Sigmoid colon (tissue), 7 donors: ENCODE measurements at places on chromosomes 2 and 18. TPM values are rescaled to one million over a fixed set of nuclear protein-coding genes. Genes with fewer than 3 reads are reported as not detected.

PDE1A gene
- polyA plus RNA-seq, result 0.69 TPM

ASNSD1 gene
- polyA plus RNA-seq, result 27.3 TPM

NOP58 gene
- 55.6 TPM for polyA plus RNA-seq

BOLL gene
- polyA plus RNA-seq, result not detected

COLEC12 gene
- polyA plus RNA-seq, result 4.2 TPM

DHX57 gene
- 7.9 TPM for polyA plus RNA-seq

SCYGR4 gene
- not detected for polyA plus RNA-seq

LYG2 gene
- polyA plus RNA-seq, result not detected

DNA sequence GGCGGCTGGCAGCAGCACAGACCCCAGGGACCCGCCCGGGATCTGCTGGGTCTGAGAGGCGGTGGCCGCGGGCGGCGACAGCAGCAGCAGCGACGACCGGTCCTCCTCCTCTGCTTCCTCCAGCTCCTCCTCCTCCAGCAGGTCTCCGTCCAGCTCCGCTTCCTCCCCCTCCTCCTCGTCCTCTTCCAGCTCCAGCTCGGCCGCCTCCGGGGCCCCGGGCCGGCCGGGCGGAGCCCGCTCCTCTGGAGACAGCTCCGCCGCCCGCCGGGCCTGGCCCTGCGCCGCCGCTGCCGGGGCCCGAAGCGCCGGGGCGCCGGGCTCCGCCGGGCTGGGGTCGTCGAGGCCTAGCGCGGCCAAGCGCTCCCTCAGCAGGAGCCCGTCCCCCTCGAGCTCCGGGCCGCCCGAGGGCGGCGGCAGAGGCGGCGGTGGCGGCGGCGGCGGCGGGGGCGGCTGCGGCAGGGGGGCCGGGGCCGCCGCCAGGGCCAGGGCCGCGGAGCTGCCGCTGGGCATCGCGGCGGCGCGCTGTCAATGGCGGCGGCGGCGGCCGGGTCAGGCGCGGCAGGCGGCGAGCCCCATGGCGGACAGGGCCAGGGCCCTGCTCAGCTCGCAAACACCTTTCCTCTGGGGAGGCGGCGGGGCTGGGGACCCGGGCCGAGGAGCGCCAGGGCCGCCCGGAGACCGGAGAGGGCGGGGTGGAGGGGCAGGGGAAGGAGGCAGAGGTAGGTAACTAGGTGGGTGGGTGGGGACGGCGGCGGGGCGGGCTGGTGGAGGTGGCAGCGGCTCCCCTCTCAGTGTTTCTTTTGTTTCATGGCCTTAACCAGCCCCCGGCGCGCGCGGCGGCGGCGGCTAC is 445 bp downstream of the MEX3C start:
- H3K4me3 ChIP-seq, result peak overlapping the region; percentile 71
- H3K27ac ChIP-seq, result peak overlapping the region; percentile 99
- no peaks in the 10 kb centered on the region for H3K27me3 ChIP-seq
- H3K4me1 ChIP-seq, result peaks cover 41% of the 10 kb centered on the region
- no peaks in the 10 kb centered on the region for H3K36me3 ChIP-seq
- DNase-seq, result peak; percentile 82

DNA sequence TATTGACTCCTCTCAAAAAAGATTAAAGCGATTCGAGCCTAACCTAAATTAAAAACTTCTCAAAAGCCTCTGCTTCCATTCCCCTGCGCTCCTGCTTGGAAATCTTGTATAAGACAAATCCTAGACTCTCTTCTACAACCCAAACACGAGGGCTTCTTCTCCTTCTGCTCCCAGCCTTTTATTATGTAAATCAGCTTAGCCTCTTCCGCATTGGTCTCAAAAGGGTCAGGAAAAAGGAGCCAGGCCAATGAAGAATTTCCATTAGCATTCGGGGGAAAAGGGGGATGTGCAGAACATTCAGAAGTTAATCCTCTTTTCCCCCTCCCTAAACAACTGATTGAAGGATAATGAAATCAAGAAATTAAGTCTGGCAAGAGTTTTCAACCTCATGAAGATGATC is 107.9 kb downstream of the FAM124B start:
- no peaks in the 10 kb centered on the region for H3K36me3 ChIP-seq
- H3K4me3 ChIP-seq, result no peak overlapping the region

DNA sequence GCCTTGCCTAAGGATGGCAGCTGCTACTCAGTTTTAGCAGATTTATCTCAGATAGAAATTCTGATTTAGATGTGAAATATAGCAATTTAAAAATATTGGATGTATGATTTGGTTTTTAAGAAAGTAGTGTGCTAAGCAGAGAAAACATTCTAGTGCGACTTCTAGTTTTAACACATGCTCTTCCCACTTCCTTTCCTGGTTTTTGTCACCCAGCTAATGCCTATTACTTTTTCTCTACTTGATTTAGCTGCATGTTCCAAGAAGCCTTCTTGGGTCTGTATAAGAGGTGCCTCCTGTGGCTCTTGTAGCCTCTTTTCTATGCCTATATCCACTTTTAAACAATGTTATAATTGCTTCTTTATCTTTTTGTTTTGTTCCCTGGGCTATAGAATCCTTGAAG is 53.0 kb downstream of the GPD2 start:
- H3K36me3 ChIP-seq, result no peaks in the 10 kb centered on the region
- H3K27me3 ChIP-seq, result no peaks in the 10 kb centered on the region
- no peak overlapping the region for H3K4me3 ChIP-seq
- no peak overlapping the region for H3K27ac ChIP-seq

DNA sequence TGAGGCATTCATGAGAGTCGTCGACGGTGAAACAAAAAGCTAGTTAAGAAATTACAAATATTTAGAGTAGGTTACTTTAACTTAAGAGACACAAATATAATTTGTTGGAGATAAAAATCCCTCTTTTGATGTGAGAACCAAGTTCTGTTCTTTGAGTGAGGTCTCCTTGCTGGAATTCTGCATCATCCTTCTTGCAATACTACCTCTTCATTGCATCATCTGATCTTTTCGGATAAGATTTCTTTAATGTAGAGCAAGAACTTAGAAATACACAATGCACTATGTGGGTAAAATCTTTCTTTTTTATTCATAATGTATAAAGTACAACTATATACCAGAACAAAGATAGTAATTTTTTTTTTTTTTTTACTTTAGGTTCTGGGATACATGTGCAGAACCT is 118.4 kb downstream of the ARL4C start:
- no peak overlapping the region for H3K27ac ChIP-seq
- no peak for DNase-seq
- H3K4me1 ChIP-seq, result no peaks in the 10 kb centered on the region

- peaks cover 8% of the 10 kb centered on the region for H3K4me1 ChIP-seq
- DNase-seq, result no peak
- H3K27ac ChIP-seq, result no peak overlapping the region
- no peak overlapping the region for H3K4me3 ChIP-seq
- no peaks in the 10 kb centered on the region for H3K27me3 ChIP-seq
These were observed 16.0 kb downstream of the FAM178B start for GRCh38 chr2:96970248-96970875.

- DNase-seq, result no peak
- H3K4me3 ChIP-seq, result no peak overlapping the region
- no peak overlapping the region for H3K27ac ChIP-seq
- H3K4me1 ChIP-seq, result no peaks in the 10 kb centered on the region
These were observed 308.4 kb upstream of the GCFC2 start for GRCh38 chr2:76019128-76019527.

GRCh38 chr2:138298900-138299299 is 202.7 kb upstream of the SPOPL start:
- no peaks in the 10 kb centered on the region for H3K4me1 ChIP-seq
- no peak overlapping the region for H3K27ac ChIP-seq
- H3K4me3 ChIP-seq, result no peak overlapping the region
- H3K36me3 ChIP-seq, result no peaks in the 10 kb centered on the region

GRCh38 chr18:48031641-48032040 is 101.2 kb upstream of the SMAD2 start:
- H3K27me3 ChIP-seq, result no peaks in the 10 kb centered on the region
- no peaks in the 10 kb centered on the region for H3K4me1 ChIP-seq
- H3K36me3 ChIP-seq, result no peaks in the 10 kb centered on the region

DNA sequence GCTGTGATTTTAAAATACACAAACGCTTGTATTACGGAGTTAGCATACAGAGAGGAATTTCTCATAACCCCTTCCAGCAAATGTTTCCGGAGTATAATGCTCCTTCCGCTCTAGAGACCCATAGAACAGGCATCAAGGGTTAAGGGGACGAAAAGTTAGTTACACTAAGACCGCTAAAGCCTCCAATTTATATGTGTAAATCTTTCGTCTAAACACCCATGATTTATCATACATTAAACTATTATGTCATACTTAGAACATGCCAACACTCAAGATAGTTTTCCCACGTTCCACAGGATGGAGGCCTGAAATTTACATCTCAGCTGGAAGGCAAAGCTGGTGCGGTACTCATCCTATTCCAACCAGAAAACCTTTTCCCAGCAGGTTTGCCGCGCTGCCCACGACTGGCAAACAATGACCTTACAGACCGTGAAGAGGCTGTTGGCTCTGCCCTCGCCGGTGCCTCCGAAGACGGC is 650 bp downstream of the ORMDL1 start:
- DNase-seq, result no peak
- H3K27ac ChIP-seq, result peak overlapping the region; percentile 98
- peaks cover 34% of the 10 kb centered on the region for H3K36me3 ChIP-seq
- no peaks in the 10 kb centered on the region for H3K4me1 ChIP-seq

DNA sequence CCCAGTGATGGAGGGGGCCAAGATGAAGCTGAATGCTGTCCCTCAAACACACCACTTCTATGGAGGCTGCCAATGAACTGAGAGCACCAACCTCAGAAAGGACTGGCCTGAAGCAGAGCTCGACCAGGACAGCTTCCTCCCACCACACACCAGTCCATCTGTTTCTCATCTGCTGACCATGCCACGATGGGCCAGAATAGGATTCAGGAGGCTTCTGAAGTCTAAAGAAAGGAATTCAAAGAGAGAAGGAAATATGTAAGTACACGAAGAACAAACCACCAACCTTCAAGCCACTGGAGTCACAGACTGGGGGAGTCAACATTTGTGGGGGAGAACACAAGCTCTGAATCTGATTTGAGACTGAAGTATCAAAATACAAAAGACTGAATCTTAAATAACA is 157.6 kb upstream of the CCDC68 start:
- no peak overlapping the region for H3K4me3 ChIP-seq
- no peak overlapping the region for H3K27ac ChIP-seq
- no peak for DNase-seq
- no peaks in the 10 kb centered on the region for H3K36me3 ChIP-seq
- no peaks in the 10 kb centered on the region for H3K27me3 ChIP-seq

- H3K27me3 ChIP-seq, result no peaks in the 10 kb centered on the region
- H3K36me3 ChIP-seq, result no peaks in the 10 kb centered on the region
- H3K27ac ChIP-seq, result no peak overlapping the region
- H3K4me3 ChIP-seq, result no peak overlapping the region
These were observed 204.8 kb downstream of the SETBP1 start for GRCh38 chr18:44885507-44885906.

DNA sequence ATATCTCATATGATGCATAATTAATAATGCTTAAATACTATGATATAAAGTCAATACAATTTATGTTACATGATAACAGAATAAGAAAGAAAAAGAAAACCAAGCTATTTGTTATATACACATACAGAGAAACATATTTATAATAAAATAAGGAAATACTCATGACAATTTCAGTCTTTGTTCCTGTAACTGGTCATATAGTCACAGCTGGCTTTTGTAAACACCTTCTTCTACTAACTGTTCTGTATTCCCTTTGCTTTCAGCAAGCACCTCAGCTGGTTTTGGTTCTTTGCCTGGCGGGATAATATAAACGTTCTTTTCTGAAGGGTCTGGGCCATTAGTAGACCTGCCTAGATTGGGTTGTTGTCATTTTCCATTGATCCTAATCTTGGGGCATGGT is 158.5 kb downstream of the COPS8 start:
- no peak overlapping the region for H3K27ac ChIP-seq
- no peak for DNase-seq
- H3K4me1 ChIP-seq, result no peaks in the 10 kb centered on the region
- no peaks in the 10 kb centered on the region for H3K27me3 ChIP-seq

GRCh38 chr2:232261776-232262175 is 116.8 kb upstream of the ALPP start:
- no peaks in the 10 kb centered on the region for H3K27me3 ChIP-seq
- peaks cover 53% of the 10 kb centered on the region for H3K36me3 ChIP-seq
- H3K4me1 ChIP-seq, result no peaks in the 10 kb centered on the region

- H3K27ac ChIP-seq, result no peak overlapping the region
- H3K4me1 ChIP-seq, result no peaks in the 10 kb centered on the region
- no peaks in the 10 kb centered on the region for H3K27me3 ChIP-seq
- H3K36me3 ChIP-seq, result no peaks in the 10 kb centered on the region
- no peak overlapping the region for H3K4me3 ChIP-seq
- DNase-seq, result no peak
These were observed 24.9 kb downstream of the MYO5B start for GRCh38 chr18:50170004-50170403.

GRCh38 chr2:202344178-202344577 is 31.9 kb upstream of the BMPR2 start:
- H3K36me3 ChIP-seq, result no peaks in the 10 kb centered on the region
- DNase-seq, result no peak
- no peak overlapping the region for H3K4me3 ChIP-seq
- H3K27ac ChIP-seq, result no peak overlapping the region
- no peaks in the 10 kb centered on the region for H3K4me1 ChIP-seq
- H3K27me3 ChIP-seq, result no peaks in the 10 kb centered on the region

- H3K27ac ChIP-seq, result no peak overlapping the region
- peaks cover 4% of the 10 kb centered on the region for H3K4me1 ChIP-seq
- H3K36me3 ChIP-seq, result no peaks in the 10 kb centered on the region
- DNase-seq, result no peak
These were observed 69.4 kb upstream of the SMAD7 start for GRCh38 chr18:49020129-49020528.

DNA sequence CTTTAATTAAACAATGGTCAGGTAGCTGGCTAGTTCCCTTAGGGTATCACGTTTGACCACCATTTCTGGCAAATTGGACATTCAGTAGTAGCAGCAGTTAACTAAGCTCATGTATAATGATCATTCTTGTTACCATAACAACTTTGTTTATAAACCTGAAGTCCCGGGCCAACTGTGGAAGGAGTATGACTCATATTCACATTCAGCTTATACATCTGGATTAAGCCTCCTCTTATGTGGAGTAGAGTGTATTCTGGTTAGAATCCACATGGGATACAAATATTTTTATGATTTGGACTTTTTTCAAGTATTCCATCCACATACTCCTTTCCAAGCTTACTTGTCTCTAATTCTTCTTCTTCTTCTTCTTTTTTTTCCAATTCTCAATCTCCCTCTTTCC is 70.3 kb upstream of the ZSWIM2 start:
- no peaks in the 10 kb centered on the region for H3K36me3 ChIP-seq
- H3K4me1 ChIP-seq, result peaks cover 24% of the 10 kb centered on the region
- H3K4me3 ChIP-seq, result no peak overlapping the region
- peak overlapping the region; percentile 21 for H3K27ac ChIP-seq
- no peak for DNase-seq

- H3K27me3 ChIP-seq, result no peaks in the 10 kb centered on the region
- DNase-seq, result no peak
- H3K4me1 ChIP-seq, result peaks cover 28% of the 10 kb centered on the region
- peak overlapping the region; percentile 59 for H3K27ac ChIP-seq
- no peak overlapping the region for H3K4me3 ChIP-seq
- H3K36me3 ChIP-seq, result no peaks in the 10 kb centered on the region
These were observed 43.7 kb downstream of the FIGN start for GRCh38 chr2:163692081-163692480.
